ENCODE measurements at places on chromosomes 11 and 22. TPM values are rescaled to one million over a fixed set of nuclear protein-coding genes. Genes with fewer than 3 reads are reported as not detected.
A peak's percentile ranks its signal among the peaks of the same experiment; 100 is the strongest.

GRCh38 chr11:133895061-133895479, 49.8 kb upstream of the SPATA19 start:
- no peak for DNase-seq
- H3K36me3 ChIP-seq = no peaks in the 10 kb centered on the region
- H3K27me3 ChIP-seq = no peaks in the 10 kb centered on the region
- no peak overlapping the region for H3K4me3 ChIP-seq
- peaks cover 8% of the 10 kb centered on the region for H3K4me1 ChIP-seq

GRCh38 chr11:17642980-17643379, 76.4 kb upstream of the MYOD1 start:
- H3K4me1 ChIP-seq = no peaks in the 10 kb centered on the region
- no peak for DNase-seq
- H3K27ac ChIP-seq = no peak overlapping the region
- no peaks in the 10 kb centered on the region for H3K27me3 ChIP-seq
- no peak overlapping the region for H3K4me3 ChIP-seq

DNA sequence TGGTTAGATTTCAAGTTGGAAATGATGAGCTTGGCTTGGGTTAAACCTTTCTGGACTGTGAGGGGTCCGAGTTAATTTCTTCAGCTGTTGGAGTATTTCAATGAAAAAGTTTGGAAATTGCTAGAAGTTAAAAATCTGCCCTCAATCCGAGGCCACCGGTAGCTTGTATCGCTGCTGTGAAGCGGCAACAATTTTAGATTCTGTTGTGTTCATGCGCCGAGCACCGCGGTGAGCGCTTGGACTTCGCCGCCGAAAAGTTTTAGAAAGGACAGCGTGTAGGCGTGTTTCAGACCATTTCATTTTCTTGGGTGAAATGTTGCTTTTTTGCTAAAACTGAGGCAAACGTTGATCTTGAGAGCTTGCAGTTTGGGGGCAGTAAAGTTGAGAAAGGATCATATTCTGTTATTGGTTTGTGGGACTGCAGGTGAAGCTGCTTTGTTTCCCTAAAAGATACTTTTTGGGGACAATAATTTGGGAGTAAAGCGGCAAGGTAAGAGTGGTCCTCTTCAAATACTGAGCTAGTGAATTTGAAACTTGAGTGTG, 928 bp downstream of the FBXO7 start:
- H3K4me1 ChIP-seq = peaks cover 42% of the 10 kb centered on the region
- H3K36me3 ChIP-seq = peaks cover 16% of the 10 kb centered on the region
- H3K4me3 ChIP-seq = peak overlapping the region; percentile 89

GRCh38 chr22:36234919-36235318, 4.4 kb downstream of the APOL2 start:
- no peak for DNase-seq
- no peak overlapping the region for H3K4me3 ChIP-seq
- H3K4me1 ChIP-seq = peaks cover 51% of the 10 kb centered on the region

DNA sequence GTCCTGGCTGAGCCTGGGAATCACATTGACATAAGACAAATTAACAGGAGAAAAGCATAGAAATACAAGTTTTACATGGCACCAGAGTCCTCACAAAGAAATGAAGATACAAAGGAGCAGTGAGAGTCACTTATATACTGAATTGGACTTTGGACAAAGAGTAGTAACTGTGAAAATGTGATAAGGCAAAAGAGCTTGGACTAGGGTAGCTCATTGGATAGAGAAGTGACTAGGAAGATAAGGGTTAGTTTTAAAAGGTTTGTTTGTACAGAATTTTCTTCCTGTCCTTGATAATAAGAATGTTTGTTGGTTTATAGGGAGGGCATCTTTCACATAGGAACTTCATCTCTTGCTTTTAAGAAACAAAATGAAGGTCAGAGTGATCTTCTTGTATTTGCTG, 17.9 kb upstream of the NUCB2 start:
- H3K27me3 ChIP-seq = no peaks in the 10 kb centered on the region
- H3K36me3 ChIP-seq = no peaks in the 10 kb centered on the region
- no peak for DNase-seq
- no peak overlapping the region for H3K27ac ChIP-seq
- no peaks in the 10 kb centered on the region for H3K4me1 ChIP-seq

DNA sequence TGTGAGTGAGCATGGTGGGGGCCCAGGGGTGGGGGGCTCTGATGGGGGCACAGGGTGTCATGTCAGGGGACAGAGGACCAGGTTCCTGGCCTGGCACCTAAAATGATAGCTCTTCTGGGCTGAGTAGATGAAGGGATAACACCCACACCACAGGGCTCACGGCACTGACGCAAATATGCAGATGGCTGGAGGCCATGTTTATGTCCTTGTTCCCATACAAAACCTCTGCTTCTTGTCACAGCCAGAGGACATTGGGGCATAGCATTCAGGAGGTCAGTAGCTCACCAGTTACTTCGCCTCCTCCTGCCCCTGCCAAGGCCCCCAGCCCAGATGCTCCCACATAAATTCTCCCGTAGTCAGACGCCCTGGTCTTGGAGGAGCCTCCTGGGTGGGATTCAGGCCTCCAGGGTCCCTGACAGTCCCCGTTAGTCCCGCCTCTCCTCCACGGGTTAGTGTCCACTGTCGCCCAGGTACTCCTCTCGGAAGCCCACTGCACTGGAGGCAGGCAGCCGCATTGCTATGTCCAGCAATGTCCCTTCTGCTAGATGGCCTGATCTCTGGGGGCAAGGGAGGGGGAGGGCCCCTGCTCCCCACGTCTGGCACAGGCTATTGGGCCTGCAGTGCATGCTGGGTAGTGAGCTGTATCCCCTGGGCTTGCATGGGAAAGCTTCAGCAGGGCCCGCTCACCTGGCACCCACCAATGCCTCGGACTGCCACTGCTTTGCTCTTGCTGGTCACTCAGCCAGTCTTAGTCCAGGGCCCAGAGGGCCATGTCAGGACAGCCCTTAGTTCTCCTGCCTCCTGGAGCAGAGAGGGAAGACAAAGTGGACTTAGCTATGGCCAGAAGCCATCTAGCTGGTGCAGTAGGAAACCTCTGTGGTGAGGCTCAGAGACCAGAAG, 75.6 kb upstream of the MYOD1 start:
- no peaks in the 10 kb centered on the region for H3K36me3 ChIP-seq
- no peaks in the 10 kb centered on the region for H3K4me1 ChIP-seq
- H3K27ac ChIP-seq = no peak overlapping the region
- no peak overlapping the region for H3K4me3 ChIP-seq

DNA sequence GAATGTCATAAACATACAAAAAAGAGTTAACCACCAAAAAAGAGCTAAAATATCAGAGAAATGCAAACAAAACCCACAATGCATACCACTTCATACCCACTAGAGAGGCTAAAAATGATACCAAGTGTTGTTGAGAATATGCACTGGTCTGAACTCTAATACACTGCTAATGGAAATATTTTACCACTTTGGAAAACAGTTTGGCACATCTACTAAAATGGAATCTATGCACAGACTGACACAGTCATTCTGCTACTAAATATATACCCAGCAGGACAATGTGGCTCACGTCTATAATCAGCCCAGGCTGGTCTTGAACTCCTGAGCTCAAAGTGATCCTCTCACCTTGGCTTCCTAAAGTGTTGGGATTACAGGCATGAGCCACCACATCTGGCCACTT, 18.0 kb downstream of the MAPK1 start:
- peaks cover 19% of the 10 kb centered on the region for H3K4me1 ChIP-seq
- H3K4me3 ChIP-seq = no peak overlapping the region
- no peak for DNase-seq
- H3K27me3 ChIP-seq = no peaks in the 10 kb centered on the region
- no peak overlapping the region for H3K27ac ChIP-seq
- H3K36me3 ChIP-seq = no peaks in the 10 kb centered on the region

GRCh38 chr11:60924110-60924905, at the start of gene TMEM132A:
Gene TMEM132A, plus strand, starts transcription at chr11:60924460. Its CDS starts 174 bp downstream, at chr11:60924634.
- peak within 1 kb of the TSS; percentile 53 for H3K27ac ChIP-seq
- peaks cover 13% of the 10 kb centered on the region for H3K27me3 ChIP-seq
- peaks cover 17% of the 10 kb centered on the region for H3K4me1 ChIP-seq
- H3K4me3 ChIP-seq = peak within 1 kb of the TSS; percentile 66

GRCh38 chr11:106503901-106504300, 426.4 kb downstream of the AASDHPPT start:
- DNase-seq = no peak
- H3K4me1 ChIP-seq = no peaks in the 10 kb centered on the region
- no peaks in the 10 kb centered on the region for H3K27me3 ChIP-seq
- H3K36me3 ChIP-seq = no peaks in the 10 kb centered on the region
- H3K4me3 ChIP-seq = no peak overlapping the region
- H3K27ac ChIP-seq = no peak overlapping the region

Gene SULT4A1
- 0.20 TPM for total RNA-seq

Gene CLDN5
- 40.3 TPM for total RNA-seq

Gene LGR4
- 40.0 TPM for total RNA-seq

Gene ROBO4
- total RNA-seq = 14.2 TPM

Gene MYOD1
- total RNA-seq = not detected

Gene NXPE4
- not detected for total RNA-seq

Gene CLDN25
- not detected for total RNA-seq

Gene OPCML
- total RNA-seq = 0.07 TPM

Gene ABCC8
- total RNA-seq = 1.7 TPM

Gene CCDC88B
- total RNA-seq = 7.9 TPM

Gene OR51G2
- total RNA-seq = not detected

All from heart right ventricle (tissue), 16 donors.